Right hindlimb (tissue), 1 donor: ENCODE measurements at places on chromosomes 3 and 15.

DNA sequence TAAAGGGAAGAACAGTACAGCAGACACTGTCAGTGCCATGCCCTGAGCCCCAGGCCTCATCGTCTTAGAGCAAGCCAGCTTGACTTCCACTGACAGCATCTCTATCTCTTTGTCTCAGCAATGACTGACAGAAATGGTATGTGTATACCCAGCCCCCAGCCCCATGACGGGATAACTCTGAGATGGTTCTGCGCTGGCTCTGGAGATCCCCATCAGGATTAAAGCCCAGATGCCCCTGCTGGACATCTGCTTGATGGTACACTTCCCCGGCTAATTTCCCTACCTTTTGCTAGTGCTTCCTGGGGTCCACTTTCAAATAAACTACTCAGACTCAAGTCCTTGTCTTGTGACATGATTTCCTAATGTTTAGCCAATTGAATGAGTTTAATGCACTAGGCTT, 7.6 kb downstream of the NMNAT3 start:
- no peak for DNase-seq

- DNase-seq, result no peak
Measured at GRCh38 chr3:149487598-149488197, 13.2 kb downstream of the TM4SF4 start.

- no peak for DNase-seq
Measured at GRCh38 chr3:97138914-97139541, 324.6 kb downstream of the EPHA6 start.

GRCh38 chr3:140424211-140424610, 253.7 kb upstream of the TRIM42 start:
- no peak for DNase-seq

DNA sequence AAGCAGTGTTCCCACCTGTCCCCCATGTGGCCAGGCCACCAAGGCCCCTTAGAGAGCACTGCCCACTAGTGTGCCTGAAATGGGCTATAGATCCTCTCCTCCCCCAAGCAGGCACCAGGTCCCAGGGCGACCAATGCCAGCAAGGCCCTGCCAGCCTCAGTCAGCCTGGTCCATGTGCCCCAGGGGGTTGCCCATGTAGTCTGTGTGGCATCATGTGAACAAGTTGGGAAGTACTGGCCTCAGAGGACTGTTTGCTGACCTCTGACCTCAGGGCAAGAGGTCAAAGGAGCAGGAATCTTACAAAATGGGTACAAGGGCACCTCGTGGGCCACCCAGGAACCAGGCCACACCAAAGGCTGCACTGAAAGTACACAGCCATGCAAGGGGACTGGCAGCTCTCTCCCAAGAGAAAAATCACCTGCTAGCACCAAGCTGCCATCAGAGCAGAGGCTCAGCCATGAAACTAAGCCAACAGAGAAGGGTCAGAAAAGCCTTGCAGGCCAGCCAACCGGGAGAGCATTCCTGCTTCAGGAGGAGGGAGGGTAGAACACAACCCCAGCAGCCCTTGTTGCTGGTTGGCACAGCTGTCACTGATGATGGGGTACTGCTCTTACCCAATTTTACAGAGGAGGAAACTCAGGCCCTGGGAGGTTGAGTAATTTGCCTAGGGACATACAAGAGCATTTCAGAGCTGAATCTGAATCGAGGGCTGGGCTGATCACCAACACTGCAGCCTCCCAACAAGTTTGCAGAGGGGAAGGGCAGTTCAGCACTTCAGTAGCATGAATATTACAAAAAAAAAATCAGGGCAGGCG, 5.2 kb upstream of the FURIN start:
- DNase-seq, result no peak

DNA sequence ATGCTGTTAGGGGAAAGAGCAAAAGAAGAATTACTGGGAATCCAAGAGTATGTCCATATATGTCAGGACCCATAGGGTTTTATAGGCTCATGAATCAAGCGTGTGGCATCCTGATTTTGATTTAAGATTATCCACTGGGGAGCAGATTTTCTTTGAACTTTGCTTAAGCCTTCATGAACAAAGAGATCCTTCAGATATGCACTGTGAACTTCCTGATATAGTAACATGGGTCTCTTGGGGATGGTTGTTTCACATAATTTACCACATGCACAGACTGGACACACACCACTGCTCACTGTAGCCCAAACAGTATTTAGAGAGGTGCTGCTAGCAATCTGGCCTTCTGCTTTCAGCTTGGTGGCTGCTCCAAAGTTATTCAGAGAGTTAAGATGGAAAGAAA, 200.9 kb upstream of the ZPLD1 start:
- DNase-seq, result no peak

DNA sequence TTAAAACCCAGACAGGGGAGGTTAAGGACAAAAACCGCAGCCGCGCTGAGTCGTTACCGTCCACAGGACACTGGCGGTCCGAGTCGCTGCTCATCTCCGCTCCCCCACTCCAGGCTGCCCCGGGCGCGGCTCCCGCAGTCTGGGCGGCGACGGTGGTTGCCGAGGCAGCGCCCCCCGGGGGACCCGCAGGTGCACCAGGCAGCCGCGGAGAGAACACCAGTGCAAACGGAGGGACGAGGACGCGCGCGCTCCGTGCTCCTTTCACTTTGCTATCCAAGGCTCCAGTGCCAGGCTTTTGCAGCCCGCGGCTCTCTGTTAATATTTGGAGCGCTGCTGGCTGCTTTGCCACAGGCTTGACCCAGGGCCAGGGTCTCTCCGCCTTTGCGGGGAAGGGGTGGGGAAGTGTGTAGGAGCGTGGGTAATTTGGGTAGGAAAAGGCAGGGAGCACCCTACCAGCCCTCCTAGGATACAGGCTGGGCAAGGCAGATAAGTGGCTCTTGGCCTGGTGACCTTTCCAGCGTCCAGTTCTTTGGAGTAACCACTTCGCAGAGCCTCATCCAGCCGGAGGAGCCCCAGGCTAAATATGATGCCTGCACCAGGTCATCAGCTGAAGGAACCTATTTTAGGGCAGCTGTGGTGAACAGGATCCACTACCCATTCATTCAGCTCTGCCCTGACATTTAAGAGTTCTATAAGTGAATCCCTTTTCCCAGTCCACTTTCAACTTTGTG, at the start of gene GADL1:
TSS of gene GADL1 (minus strand) at position 141 of the 731 bp plus-strand sequence. CDS start at position 94, 47 bp downstream.
- peak; percentile 66 for DNase-seq

DNA sequence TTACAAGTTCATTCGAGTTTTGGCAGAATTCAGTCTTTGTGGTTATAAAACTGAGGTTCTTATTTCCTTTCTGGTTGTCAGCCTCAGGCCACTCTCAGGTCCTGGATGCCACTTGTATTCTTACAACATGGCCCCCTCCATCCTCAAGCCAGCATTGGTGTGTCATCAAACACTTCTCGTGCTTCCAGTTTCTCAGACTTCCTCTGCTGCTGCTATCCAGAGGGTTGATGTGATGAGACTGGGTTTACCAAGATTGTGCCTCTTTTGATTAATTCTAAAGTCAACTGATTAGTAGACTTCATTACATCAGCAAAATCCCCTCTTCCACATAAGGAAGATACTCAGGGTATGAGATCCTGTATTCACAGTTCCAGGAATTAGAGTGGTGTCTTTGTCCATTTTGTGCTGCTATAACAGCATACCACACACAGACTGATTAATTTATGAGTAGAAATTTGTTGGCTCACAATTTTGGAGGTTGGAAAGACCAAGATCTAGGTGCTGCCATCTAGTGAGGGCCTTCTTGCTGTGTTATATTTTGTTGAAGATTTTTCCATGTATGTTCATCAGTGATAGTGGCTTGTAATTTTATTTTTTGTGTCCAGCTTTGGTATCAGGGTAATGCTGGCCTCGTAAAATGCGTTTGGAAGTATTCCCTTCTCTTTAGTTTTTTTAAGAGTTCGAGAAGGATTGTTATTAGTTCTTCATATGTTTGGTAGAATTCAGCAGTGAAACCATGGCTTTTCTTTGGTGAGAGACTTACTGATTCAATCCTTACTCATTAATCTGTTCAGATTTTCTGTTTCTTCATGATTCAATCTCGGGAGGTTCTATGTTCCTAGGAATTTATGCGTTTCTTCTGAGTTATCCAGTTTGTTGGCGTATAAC, 11.1 kb downstream of the LRCH3 start:
- DNase-seq, result no peak

- no peak for DNase-seq
Measured at GRCh38 chr3:116057400-116058006, 387.8 kb downstream of the LSAMP start.

DNA sequence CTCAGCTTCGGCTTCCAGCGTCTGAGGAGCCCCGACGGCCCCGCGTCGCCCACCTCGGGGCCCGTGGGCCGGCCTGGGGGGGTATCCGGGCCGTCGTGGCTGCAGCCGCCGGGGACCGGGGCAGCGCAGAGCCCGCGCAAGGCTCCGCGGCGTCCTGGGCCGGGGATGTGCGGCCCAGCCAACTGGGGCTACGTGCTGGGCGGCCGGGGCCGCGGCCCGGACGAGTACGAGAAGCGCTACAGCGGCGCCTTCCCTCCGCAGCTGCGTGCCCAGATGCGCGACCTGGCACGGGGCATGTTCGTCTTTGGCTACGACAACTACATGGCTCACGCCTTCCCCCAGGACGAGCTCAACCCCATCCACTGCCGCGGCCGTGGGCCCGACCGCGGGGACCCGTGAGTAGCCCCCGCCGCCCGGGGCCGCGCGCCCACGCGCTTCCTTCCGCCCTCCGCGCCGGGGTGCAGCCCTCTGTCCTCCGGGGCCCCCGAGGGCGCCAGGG, 462 bp downstream of the EDEM1 start:
- DNase-seq, result peak; percentile 56

- no peak for DNase-seq
Measured at GRCh38 chr15:40339621-40339945, 1.2 kb downstream of the CCDC9B start.

- no peak for DNase-seq
Measured at GRCh38 chr3:55675478-55675877, 188.4 kb upstream of the WNT5A start.

DNA sequence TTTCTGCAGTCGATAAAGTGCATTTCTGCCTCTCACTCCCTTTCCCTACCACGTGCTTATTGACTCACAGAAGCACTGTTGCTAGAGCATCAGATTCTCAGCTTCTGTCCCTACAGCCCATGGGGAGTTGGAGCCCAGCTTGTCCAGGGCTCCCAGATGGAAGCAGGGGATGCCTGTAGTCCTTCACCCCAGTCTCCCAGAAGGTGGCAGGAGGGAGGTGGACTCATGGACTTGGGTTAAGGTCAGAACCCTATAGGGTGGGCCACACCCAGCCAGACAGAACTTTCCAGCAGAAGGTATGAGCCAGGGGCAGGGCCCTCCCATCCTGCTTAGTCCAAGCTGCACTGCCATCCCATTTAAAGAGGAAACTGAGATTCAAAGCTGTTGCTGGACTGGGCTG, 33.1 kb upstream of the SEMA3F start:
- no peak for DNase-seq

GRCh38 chr15:40233727-40234577, 4.9 kb upstream of the PAK6 start:
- DNase-seq, result no peak

DNA sequence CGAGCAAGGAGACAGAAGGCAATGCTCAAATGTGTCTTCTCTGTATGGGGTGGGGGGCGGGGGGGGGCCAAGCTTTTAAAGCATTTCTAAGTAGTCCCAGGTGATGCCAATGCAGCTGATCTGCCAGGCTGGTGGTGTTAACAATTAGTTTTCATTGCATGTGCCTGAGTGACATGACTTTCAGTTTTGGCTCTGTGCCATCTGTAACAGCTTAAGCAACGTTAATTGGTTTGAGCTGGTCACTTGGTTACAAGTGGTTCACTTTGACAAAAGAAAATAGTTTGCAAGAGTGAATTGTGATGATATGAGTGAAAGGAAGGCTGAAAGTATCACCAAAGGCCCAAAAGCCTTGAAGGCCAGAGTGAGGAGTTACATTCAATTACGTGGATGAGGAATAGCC, 26.4 kb upstream of the LRIG1 start:
- DNase-seq, result no peak

GRCh38 chr3:81485444-81485865, 276.0 kb downstream of the GBE1 start:
- DNase-seq, result peak; percentile 69

- peak; percentile 92 for DNase-seq
Measured at GRCh38 chr15:75454471-75455378, 3.2 kb upstream of the SIN3A start.

DNA sequence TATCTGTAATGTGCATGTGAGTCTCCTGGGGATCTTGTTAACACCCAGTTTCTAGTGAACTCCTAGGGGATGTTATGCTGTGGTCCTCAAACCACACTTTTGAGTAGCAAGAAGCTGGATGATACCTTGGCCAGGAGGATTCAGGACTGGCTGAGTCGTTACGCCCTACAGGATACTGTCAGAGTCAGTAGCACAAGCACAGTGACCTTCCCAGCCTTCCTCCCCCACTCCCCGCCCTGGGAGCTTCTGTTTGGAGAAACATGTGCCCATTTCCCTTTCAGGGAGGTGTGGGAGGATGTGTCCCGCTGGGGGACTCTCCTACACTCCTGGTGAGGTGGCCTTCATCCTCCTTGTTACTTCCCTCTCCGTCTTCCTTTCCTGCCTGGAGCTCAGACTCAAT, 76.4 kb upstream of the TRPM1 start:
- DNase-seq, result no peak

- peak; percentile 44 for DNase-seq
Measured at GRCh38 chr3:126926684-126927400, 56.1 kb upstream of the PLXNA1 start.

DNA sequence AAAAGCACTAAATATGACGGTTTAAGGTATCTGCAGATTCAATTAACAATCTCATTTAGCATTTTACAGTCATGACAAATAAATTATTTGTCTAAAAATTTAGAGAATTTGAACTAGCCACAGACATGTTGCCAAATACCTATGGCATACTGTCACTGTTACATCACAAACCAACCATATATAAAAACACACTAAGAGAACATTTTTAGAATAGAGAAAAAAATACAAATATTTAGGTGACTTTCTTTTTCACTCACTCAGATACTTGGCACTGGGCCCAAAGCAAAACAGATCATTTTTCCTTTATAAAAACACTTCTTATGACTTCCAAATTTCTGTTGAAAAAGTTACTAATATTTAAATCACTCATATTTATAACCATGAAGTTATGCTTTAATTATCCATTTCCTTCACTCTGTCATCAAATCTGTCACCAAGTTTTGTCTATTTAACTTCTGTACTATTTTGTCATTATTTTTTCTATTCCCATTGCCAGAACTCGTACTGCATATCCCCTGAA, 644.7 kb downstream of the OTOL1 start:
- DNase-seq, result no peak

DNA sequence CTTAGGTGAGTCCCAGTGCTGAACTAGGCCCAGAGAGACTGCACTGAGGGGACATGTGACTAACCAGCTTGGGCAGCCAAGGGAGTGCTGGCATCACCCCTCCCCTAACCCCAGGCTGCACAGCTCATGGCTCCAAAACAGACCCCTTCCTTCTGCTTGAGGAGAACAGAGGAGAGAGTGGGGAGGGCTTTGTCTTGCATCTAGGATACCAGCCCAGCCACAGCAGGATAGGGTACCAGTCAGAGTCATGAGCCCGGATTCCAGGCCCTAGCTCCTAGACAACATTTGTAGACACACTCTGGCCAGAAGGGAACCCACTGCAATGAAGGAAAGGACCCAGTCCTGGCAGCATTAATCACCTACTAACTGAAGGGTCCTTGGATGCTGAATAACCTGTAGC, 49.9 kb upstream of the PLSCR4 start:
- no peak for DNase-seq

- DNase-seq, result no peak
Measured at GRCh38 chr15:66825731-66826130, 123.7 kb downstream of the SMAD6 start.
